ENCODE measurements at places on chromosomes 6 and 20.

GRCh38 chr6:44972709-44973108, 355.4 kb upstream of the RUNX2 start:
- DNase-seq = no peak

- no peak for DNase-seq
Measured at GRCh38 chr6:130927305-130927704, 100.1 kb downstream of the SMLR1 start.

DNA sequence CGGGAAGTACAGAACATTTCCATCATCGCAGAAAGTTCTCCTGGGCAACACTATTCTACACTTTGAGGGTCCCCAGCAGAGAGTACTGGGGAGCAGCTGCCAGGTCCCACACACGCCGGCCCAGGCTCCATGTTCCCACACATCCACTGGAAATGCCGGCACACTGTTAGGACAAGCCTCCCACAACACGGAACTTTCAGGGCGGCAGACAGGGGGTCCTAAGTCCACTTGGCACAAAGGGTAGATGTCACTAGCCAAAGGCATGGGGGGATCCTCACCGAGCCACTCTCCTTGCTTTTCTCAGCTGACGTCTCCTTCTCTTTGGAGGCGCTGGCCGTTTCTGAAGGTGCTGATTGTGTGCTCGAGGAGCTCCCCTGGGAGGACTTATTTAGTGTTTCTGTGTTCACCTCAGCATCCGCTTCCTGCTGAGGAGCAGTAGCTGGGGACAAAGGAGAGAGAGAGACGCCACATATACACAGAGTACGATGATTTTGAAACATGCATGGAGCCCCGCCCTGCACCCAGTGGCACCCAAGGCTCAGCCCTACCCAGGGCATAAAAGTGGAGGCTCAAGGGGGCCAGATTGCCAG, 135.4 kb downstream of the ZMYND8 start:
- no peak for DNase-seq

DNA sequence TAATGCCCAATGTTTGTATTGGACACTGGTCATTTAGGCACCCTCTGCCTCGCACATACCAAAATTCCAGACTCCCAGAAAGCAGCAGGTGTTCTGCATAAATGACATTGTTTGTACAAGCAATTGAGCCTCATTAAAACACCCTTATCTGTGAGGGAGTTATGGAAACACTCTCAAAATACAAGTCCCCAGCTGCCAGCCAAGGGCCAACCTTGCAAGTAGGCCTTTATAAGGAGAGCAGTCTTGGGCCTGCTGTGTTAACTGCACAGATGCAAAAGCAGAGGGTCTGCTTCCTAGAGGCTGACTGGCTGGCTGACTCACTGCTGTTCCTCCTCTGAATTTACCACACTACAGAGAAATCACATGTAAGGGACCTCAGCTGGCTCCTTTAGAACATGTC, 150.4 kb upstream of the HMGN3 start:
- DNase-seq = no peak

- DNase-seq = no peak
Measured at GRCh38 chr20:33917831-33918525, 75.7 kb upstream of the RALY start.

GRCh38 chr6:97885828-97886227, 602.8 kb upstream of the MMS22L start:
- no peak for DNase-seq

DNA sequence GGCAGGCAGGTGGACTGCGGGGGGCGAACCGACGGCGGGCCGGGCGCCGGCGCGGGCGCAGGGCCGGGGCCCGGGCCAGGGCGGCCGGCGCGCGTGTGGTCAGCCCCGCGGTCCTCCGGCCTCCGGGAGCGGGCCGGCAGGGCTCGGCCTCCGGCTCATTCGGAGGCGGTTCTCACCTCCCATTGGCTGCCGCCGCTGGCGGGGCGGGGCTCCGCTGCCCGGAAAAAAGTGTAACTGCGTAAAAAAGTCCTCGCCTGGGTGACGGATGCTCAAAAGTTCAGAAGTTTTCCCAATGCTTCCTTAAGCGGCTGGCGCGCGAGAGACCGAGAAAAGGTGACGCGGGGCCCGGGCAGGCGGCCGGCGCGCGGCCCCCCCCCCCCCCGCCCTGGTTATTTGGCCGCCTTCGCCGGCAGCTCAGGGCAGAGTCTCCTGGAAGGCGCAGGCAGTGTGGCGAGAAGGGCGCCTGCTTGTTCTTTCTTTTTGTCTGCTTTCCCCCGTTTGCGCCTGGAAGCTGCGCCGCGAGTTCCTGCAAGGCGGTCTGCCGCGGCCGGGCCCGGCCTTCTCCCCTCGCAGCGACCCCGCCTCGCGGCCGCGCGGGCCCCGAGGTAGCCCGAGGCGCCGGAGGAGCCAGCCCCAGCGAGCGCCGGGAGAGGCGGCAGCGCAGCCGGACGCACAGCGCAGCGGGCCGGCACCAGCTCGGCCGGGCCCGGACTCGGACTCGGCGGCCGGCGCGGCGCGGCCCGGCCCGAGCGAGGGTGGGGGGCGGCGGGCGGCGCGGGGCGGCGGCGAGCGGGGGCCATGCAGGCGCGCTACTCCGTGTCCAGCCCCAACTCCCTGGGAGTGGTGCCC, at the start of gene FOXC1:
TSS of gene FOXC1 (plus strand) at position 268 of the 849 bp plus-strand sequence. CDS start at position 799, 531 bp downstream.
- DNase-seq = peak; percentile 31

DNA sequence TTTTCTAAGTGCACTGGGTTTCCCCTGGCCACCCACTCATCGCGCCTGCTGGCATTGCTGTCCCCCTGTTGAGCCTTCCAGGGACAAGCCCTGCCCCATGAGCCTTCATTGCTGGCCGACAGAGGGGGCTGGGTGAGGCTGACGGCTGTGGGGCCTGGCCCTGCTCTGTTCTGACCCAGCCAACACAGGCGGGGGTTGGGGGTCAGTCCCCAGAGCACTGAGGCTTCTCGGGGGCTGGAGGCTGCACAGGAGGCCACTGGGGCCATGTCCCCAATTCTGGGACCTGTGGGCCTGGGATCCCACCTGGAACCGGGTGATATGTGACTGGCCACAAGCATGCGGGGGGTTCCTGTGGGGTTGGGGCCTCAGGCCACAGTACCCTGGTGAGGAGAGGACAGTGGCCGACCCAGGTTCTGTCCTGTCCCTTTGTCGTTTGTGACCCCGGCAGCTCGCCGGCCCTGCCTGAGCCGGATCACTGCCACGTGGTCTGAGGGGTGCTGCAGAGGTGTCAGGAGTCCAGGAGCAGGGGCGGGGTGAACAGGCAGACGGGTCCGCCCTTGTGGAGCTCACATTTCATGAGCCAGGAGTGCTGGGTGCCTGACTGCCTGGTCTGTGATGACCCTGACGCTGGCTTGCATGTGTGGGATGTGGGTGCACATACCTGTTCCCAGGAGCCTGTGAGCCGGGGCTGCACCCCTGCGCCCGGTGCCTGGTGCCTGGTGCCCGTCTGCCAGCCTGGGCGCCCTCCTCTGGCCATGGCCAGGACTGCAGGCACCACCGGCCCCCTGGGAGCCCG, 2.1 kb upstream of the COL20A1 start:
- DNase-seq = no peak

- DNase-seq = no peak
Measured at GRCh38 chr6:25960734-25961133, 1.9 kb upstream of the TRIM38 start.

GRCh38 chr20:38275815-38276550, 15.4 kb upstream of the KIAA1755 start:
- DNase-seq = no peak

DNA sequence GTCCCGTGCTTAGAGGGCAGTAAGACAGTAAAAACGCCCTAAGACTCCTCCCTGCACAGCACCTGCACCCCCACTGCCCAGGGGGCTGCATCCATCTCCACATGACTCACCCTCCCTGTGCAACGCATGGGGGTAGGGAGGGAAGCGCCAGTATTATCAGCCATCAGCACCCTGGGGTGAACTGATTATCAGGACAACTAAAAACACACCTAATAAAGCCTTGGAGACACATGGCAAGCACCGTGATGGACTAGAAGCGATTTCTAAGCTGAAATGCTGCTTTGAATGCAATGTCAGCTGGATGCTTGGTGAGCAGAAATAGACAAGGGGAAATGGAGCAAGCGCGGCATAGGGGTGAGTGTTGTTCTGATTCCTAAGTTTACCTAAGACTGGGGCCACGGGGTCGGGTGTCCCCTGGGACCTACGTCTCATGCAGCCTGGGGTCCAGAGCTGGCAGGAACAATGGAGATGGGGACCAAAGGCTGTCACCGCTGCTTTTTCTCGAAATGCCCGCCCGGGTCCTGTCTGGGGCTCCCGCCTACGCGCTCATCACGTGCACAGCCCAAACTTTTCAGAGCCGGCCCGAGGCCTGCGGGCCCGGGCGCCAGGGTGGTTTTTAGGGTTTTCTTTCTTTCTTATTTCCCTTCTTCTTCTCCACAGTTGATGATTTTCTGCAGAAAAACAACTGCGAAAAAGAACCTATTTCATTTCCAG, 702 bp upstream of the TNFAIP3 start:
- peak; percentile 38 for DNase-seq

DNA sequence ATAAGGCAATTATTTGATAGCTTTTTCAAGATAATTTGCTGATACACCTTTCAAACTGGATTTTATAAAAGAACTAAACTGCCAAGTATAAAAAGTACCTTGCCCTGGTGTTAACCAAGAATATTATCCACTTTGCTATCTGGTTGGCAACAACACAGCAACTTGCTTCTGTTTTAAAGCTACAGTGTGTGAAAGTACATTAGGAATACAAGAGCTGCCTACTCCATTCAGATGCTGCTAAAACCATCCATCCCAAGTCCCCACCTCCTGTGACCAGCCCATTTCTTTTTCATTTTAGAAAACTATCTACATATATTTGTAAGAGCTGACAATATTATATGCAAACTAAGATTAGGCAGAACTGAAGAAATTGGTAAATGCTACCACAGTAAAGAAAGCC, 12.8 kb downstream of the CLDN20 start:
- DNase-seq = peak; percentile 46

GRCh38 chr20:31678389-31679356, 41.0 kb downstream of the COX4I2 start:
- no peak for DNase-seq

GRCh38 chr20:60006261-60006660, 48.0 kb downstream of the CDH26 start:
- no peak for DNase-seq

GRCh38 chr6:100998111-100998510, 117.0 kb upstream of the ASCC3 start:
- DNase-seq = no peak

DNA sequence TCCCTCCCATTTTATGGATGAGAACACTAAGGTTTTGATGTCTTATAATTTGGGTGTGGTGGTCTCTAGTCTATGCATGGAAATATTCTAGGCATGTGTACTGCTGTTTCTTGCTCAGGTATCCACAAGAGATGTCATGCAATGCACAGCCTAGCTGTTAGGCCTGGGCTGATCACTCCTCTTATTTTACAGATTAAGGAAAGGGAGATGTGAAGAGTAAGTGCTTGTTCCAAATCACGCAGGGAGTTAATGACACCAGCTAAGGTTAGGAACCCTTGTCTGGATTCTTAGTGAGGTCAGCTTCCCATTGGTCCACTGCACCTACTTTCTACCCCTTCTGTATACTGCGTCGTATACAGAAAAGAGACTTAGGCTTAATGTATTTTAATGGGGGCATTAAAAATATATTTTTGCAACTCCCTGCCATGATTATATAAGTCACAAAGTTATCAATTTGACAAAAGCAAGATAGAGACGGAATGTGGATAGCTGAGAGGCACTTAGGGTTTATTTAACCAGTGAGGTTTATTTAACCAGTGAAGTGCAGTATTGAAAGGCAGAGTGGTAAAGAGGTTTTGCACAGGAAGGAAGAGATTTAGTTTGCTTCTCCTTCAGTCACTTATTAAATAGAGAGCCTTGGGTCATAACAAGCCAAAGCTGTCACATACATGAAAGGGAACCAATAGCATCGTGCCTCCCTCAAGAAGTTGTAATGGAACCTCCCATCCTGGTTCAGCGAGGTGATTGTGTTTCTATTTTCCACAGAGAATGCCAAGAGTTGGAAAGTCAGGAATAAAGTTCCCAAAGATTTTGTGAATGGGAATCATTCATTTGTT, 95.0 kb upstream of the FAM184A start:
- no peak for DNase-seq

DNA sequence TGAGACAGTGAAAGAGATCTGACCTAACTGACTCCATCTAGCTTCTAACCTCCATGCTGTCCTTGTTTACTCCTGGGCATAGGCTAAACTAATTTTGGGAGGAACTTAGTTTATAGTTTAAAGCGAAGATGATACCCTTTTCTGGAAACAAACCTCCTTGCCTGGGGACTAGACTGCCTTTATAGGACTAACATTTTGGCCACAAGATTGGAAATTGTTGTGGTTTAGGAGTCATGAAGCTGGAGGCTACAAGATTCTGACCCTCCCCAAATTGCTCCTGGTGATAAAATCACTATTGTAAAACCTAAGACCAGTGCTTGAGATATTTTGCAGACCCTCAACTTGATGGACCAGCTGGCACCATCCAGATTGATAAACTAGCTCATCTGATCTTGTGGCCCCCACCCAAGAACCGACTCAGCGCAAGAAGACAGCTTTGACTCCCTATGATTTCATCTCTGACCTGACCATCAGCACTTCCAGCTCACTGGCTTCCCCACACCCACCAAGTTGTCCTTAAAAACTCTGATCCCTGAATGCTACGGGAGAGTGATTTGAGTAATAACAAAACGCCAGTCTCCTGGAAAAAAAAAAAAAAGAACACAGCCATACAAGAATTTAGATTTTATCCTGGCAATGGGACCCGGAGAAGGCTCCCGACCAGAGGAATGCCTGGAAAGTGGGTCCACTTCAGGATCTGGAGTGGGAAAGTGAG, 63.0 kb downstream of the ABHD12 start:
- DNase-seq = no peak

DNA sequence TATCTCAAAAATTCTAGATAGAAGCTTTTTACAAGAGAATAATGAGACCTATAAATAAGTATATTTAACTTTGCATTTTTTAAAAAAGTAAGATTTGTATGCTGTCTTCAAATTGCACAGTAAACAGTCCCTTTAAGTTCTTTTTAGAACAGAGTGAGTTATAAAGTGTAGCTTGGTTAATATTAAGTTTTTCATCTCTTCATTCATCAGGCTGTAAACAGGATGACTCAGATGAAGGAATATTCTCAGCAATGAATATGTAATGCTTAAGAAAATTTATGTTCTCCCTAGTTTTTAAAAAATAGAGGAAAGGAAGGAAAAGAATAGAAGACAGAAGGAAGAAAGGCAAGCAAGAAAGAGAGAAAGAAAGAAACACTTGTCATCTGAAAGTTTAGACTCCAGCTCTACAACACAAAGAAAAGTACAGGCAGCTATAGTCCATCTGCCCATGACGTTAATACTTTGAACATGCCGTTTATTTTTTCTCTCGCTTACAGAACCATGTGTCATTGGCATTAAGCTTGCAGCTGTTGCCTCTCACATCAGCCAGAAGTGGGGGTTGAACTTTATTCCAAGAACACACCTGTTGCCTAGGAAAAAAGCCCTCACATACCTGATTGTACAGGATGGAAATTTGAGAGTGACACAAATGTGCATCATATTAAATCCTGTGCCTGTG, 36.1 kb downstream of the CAP2 start:
- no peak for DNase-seq

Measured in globus pallidus (tissue), 1 donor.